Endothelial cell of umbilical vein (primary cell): ENCODE measurements at places on chromosomes 2 and 18. TPM values are rescaled to one million over a fixed set of nuclear protein-coding genes. Genes with fewer than 3 reads are reported as not detected.

Gene CELF4
- total RNA-seq, result not detected in 2 replicates

Gene EHD3
- 10.7 and 12.1 TPM in 2 replicates for total RNA-seq

Gene TRABD2A
- 0.99 and 1.8 TPM in 2 replicates for total RNA-seq

Gene TTR
- not detected in 2 replicates for total RNA-seq
